GM12878 (cell line): ENCODE measurements at places on chromosomes 5 and 9. TPM values are rescaled to one million over a fixed set of nuclear protein-coding genes. Genes with fewer than 3 reads are reported as not detected.

Gene PCDHGA12
- 0.46 and 0.72 TPM in 2 replicates for total RNA-seq

GRCh38 chr9:69476797-69477196, 151.8 kb downstream of the ENTREP1 start:
- no peak overlapping the region for H3K27ac ChIP-seq
- H3K36me3 ChIP-seq = no peaks in the 10 kb centered on the region
- DNase-seq = no peak
- no peak overlapping the region for H3K4me3 ChIP-seq

DNA sequence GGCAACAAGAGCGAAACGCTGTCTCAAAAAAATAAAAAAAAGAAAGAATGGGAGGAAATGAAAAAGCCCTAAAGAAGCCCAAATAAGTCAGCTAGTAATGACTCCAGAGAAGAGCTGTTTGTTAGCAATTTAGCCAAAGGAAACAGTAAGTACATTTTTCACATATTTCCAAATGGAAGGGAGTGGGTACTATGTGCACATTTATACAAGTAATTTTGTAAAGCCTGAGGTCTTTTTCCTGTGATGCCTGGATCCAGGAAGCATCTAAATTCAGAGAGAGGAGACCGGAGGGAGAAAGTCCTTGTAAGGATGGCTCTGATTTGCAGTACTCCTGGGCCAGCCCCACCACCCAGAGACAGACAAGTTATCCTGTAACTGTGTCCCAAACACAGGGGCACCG, 14.7 kb downstream of the FBP1 start:
- no peaks in the 10 kb centered on the region for H3K27me3 ChIP-seq
- H3K4me3 ChIP-seq = no peak overlapping the region
- H3K36me3 ChIP-seq = no peaks in the 10 kb centered on the region
- no peak overlapping the region for H3K27ac ChIP-seq

DNA sequence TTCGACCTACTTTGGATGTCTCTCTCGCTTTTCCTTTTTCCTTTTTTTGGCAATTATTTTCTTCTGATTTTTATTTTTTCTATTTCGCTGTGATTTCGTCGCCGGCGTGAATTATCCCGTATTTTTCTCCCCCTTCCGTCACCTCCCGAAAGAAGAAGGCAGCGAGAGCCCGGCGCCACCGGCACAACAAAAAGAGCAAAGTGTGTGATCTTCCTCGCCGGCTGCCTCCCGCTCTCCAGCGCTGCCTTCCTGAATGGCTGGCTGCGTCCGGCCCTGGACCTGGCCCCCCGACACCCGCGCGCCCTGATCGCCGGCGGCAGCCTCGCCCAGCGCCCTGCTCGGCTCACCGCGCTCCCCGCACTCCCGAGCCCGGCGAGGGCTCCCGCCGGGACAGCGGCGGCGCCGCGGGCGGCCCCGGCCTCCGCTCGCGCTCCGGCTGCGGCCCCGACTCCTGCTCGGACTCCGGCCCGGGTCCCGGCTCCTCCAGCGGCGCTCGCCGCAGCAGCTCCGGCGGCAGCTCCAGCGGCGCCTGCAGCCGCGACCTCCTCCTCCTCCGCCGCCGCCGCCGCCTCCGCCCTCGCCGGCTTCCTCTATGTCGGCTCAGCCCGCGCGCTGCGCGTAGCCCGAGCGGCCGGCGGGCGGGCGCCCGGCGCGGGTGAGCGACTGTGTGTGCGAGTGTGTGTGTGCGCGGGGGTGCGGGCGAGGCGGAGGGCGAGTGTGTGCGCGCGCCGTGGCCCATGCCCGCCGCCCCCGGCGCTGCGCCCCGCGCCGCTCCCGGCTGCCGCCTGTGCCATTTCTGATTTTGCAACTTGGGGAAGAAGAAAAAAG, 960 bp downstream of the NR2F1 start:
- H3K27me3 ChIP-seq = peaks cover 9% of the 10 kb centered on the region
- H3K4me1 ChIP-seq = peaks cover 18% of the 10 kb centered on the region
- peak overlapping the region; percentile 16; the same call in 1 of the 2 replicates for H3K4me3 ChIP-seq

- H3K27ac ChIP-seq = no peak overlapping the region
- no peak overlapping the region for H3K4me3 ChIP-seq
- no peaks in the 10 kb centered on the region; the same call in 1 of the 2 replicates for H3K27me3 ChIP-seq
- H3K36me3 ChIP-seq = no peaks in the 10 kb centered on the region
Measured at GRCh38 chr5:88488130-88488529, 219.5 kb upstream of the TMEM161B start.

DNA sequence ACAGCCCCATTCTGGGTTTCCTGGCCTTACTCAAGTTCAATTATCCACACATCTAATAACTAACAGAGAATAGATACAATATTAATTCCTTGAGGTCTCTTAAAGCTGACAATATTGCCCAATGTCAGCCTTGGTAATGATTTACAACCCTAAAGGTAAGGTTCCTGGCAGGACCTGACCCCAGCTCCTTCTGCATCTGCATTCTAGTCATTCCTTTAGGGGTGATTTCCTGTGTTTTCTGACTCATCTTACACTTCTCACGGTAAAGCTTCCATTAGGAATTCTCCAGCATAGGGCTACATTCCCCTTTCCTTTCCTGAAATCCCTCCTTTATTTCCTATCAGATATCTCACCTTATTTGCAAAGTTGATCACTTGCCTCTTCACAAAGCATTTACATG, 9.3 kb downstream of the HAVCR1 start:
- H3K27me3 ChIP-seq = no peaks in the 10 kb centered on the region; the same call in 1 of the 2 replicates
- DNase-seq = no peak
- H3K36me3 ChIP-seq = no peaks in the 10 kb centered on the region
- no peaks in the 10 kb centered on the region for H3K4me1 ChIP-seq
- H3K27ac ChIP-seq = no peak overlapping the region

Gene NAIF1
- 8.6 and 10.3 TPM in 2 replicates for total RNA-seq

- peak; percentile 80 for DNase-seq
- H3K4me3 ChIP-seq = no peak overlapping the region
- no peaks in the 10 kb centered on the region for H3K36me3 ChIP-seq
- no peaks in the 10 kb centered on the region; the same call in 1 of the 2 replicates for H3K27me3 ChIP-seq
Measured at GRCh38 chr5:107476783-107477182, 194.0 kb downstream of the EFNA5 start.

Gene LHFPL2
- 18.9 and 21.8 TPM in 2 replicates for total RNA-seq

DNA sequence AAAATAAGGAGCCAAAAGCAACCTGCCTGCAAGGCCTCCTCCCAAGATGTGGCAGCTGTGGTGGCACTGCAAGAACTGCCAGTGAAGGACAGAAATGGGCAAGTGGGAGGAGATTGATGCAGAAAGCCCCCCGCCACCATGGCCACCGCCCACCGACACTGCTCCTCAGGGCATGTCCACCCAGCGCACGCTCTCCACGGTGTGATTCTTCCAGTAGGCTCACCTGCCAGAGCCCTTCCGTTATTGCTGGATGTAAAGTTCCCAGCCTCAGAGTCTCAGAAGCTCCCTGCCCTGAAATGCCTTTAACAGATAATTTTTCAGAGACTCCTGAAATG, 155.2 kb upstream of the PHYKPL start:
- DNase-seq = no peak
- H3K27me3 ChIP-seq = no peaks in the 10 kb centered on the region
- H3K4me3 ChIP-seq = no peak overlapping the region
- no peaks in the 10 kb centered on the region for H3K36me3 ChIP-seq
- no peak overlapping the region for H3K27ac ChIP-seq

Gene ANAPC2
- total RNA-seq = 62.2 and 65.2 TPM in 2 replicates

Gene SNX24
- total RNA-seq = 2.7 and 5.0 TPM in 2 replicates

Gene HTR4
- total RNA-seq = not detected in 2 replicates

DNA sequence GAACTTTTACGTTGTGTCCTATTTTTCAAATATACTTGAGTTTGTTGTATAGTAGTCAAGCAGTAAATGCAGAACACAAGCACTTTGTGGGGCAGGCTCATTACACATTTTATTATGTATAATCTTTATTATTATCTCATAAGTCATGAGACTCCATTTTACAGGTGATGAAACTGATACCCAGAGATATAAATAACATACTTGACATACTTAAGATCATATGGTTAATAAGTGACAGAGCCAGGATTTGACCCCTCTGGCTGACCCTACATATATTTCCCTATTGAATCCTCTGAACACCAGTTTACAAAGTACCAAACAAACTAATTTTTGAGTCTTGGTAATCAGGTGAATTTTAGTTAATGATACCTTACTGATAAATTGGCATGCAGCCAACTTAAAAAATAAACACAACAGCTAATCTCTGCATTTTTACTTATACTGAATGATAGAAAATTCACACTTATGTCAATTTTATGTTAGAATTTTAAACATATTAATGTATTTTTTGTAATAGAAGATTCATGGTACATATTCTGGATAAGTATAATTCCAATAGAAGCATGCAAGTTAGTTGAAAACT, 305.0 kb upstream of the MEF2C start:
- DNase-seq = no peak
- no peaks in the 10 kb centered on the region for H3K27me3 ChIP-seq
- no peaks in the 10 kb centered on the region for H3K36me3 ChIP-seq
- H3K4me3 ChIP-seq = no peak overlapping the region

Gene STPG3
- not detected in 2 replicates for total RNA-seq

DNA sequence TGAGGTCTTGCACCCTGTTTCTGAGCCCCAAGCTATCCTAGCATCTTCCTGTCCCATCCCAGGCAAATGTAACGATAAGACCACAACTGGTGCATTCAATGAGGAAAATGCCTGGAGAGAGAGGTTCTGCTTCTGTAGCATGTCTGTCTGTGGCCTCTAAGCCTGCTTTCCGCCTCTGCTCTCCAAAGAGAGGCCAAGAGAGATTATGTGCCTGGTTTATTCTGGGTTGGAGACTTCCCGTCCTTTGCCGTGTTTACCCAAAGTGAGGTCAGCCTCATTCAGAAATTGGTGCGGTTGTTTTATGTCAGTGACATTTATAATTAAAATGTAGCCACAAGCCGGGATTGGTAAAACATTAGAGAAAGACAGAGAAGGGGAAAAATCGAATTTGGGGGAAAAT, 77.8 kb downstream of the FGF1 start:
- no peaks in the 10 kb centered on the region for H3K4me1 ChIP-seq
- no peak overlapping the region for H3K27ac ChIP-seq
- no peak for DNase-seq
- no peaks in the 10 kb centered on the region; the same call in 1 of the 2 replicates for H3K27me3 ChIP-seq
- H3K4me3 ChIP-seq = no peak overlapping the region

DNA sequence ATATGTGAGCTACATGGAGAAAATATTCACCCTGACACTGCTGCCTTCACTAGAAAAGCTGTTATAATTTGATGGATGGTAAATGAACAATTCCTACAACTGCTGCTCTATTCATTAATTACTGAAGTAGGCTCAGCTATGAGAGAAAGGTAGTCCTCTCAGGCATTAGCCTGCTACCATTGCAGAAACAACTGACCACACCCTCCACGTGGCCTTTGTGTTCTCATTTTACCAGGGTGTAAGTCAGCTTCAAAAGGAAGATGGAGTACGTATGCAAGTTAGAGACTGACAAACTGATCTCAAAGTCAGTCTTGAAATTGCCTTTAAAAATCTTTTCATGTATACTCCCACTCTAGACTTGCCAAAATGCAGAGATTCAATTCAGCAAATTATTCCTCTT, 26.3 kb upstream of the TPD52L3 start:
- H3K4me3 ChIP-seq = no peak overlapping the region
- H3K36me3 ChIP-seq = no peaks in the 10 kb centered on the region
- H3K27ac ChIP-seq = no peak overlapping the region
